Stimulated activated CD4-positive, alpha-beta T cell treated with anti-CD3 and anti-CD28 coated beads, TNF-alpha, amount 100 ng/mL, for 1 hour (primary cell): ENCODE measurements at places on chromosomes 7 and 10.

- no peak for DNase-seq
Measured at GRCh38 chr7:47939425-47940036, 8.7 kb downstream of the PKD1L1 start.

DNA sequence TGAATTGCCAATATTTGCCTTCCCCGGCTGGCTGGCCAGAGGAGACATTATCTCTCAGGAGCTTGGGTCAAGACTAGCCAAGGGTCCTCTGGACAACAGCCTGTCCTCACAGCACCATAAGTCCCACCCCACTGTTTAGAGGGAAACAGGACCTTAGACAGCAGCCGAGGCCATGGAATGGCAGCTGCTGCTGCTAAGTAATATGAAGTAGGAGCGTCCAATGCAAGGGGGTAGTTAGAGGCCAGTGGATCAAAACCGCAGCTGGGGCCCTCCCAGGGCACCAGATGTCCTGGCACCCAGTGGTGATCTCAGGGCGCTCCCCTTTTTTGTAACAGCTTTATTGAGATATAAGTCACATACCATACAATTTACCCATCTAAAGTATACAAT lies 12.9 kb upstream of the KCP start:
- no peak for DNase-seq

- no peak for DNase-seq
Measured at GRCh38 chr10:78807504-78808203, 261.1 kb upstream of the ZMIZ1 start.

- no peak for DNase-seq
Measured at GRCh38 chr7:84261509-84261908, 66.9 kb upstream of the SEMA3A start.

- no peak for DNase-seq
Measured at GRCh38 chr10:28256776-28257175, 46.1 kb downstream of the MPP7 start.

- no peak for DNase-seq
Measured at GRCh38 chr7:18357691-18358090, 137.9 kb upstream of the HDAC9 start.

- DNase-seq: no peak
Measured at GRCh38 chr7:69516238-69516820, 81.9 kb upstream of the AUTS2 start.

- DNase-seq: no peak
Measured at GRCh38 chr10:49314806-49315205, 15.8 kb downstream of the C10orf71 start.

- no peak for DNase-seq
Measured at GRCh38 chr10:84766923-84767322, 438.5 kb downstream of the CCSER2 start.

- no peak for DNase-seq
Measured at GRCh38 chr10:3709456-3710060, 75.5 kb downstream of the KLF6 start.

DNA sequence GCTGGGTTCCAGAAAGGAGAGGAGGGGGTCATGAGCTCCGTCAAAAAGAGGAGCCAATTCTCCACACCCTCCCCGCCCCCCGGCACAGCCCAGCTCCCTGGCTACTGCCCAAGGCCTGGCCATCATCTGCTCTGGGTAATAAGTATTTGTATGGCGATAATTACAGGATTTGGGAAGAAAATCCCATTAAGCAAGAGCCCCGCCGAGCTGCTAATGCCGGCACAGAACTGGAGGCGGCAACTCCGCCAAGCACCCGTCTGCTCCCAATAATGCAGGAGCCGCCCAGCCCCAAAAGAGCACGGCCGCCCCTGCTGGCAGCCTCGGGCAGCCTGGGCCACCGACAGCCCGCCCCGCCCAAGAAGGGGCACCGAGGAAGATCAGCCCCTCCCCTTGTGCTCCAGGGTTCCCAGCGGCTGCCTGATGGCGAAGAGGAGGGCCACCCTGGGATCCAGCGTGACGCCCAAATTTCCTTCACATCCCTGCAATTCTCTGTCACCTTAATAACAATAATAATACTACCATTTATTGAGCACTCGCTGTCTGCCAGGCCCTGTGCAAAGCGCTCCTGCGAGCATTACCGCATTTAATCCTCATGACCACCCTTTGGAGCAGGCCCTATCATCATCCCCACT lies 5.9 kb downstream of the SLIT1 start:
- DNase-seq: no peak

DNA sequence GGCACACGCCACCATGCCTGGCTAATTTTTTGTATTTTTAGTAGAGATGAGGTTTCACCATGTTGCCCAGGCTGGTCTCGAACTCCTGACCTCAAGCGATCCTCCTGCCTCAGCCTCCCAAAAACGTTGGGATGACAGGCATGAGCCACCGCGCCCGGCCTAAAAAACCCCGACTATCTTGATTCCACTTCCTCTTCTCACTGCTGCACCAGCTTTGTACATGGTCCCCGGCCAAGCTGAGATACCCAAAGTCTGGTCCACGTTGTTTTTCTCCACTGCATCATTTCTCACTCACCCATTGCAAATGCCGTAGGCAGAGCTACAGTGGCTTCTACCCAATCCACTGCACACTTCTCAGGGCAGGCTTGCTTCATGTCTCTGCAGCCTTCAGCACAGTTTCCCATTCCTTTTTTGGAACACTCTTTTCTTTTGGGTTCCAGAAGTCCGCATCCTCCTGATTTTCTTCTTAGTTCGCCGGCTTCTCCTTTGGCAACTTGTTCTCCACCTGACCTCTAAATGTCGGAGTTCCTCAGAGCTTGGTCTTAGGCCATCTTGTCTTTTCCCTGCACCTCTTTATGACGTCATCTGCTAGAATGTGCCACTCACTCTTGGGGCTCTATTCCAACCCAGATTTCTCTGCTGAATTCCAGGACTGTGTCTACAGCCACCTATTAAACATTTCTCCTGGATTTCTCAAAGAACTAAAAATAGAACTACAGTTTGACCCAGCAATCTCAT lies 6.0 kb upstream of the GNB2 start:
- DNase-seq: no peak

DNA sequence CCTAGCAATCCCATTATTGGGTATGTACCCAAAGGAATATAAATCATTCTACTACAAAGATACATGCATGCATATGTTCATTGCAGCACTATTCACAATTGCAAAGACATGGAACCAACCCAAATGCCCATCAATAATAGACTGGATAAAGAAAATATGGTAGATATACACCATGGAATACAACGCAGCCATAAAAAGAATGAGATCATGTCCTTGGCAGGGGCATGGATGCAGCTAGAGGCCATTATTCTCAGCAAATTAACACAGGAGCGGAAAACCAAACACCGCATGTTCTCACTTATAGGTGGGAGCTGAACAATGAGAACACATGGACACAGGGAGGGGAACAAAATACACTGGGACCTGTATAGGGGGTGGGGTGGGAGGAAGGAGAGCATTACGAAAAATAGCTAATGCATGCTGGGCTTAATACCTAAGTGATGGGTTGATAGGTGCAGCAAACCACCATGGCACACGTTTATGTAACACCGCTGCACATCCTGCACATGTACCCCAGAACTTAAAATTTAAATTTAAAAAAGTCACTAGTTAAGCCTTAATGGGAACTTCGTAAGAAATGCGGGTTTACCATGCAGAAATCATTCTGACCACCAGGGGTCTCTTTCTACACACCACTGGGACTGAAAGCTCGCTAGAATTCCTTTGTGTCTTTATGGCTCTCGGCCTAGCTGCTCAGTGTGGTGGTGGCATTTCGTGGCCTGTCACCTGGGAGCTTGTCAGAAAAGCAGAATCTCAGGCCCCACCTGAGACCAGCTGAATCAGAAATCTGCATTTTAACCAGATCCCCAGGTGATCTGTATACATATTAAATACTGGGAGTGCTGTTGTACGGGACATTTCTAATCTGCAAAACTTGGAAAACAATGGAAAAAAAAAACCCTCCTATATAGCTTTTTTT lies 9.5 kb downstream of the ANKRD1 start:
- DNase-seq: no peak

GRCh38 chr7:91999631-92000565 lies 59.2 kb downstream of the AKAP9 start:
- DNase-seq: no peak

GRCh38 chr10:102773986-102774385 lies 30.2 kb downstream of the WBP1L start:
- DNase-seq: no peak

- no peak for DNase-seq
Measured at GRCh38 chr7:13035233-13035632, 347.8 kb downstream of the ARL4A start.

- DNase-seq: no peak
Measured at GRCh38 chr10:13993169-13993568, 337.6 kb downstream of the FRMD4A start.

- DNase-seq: no peak
Measured at GRCh38 chr7:34299066-34299465, 359.0 kb upstream of the NPSR1 start.

DNA sequence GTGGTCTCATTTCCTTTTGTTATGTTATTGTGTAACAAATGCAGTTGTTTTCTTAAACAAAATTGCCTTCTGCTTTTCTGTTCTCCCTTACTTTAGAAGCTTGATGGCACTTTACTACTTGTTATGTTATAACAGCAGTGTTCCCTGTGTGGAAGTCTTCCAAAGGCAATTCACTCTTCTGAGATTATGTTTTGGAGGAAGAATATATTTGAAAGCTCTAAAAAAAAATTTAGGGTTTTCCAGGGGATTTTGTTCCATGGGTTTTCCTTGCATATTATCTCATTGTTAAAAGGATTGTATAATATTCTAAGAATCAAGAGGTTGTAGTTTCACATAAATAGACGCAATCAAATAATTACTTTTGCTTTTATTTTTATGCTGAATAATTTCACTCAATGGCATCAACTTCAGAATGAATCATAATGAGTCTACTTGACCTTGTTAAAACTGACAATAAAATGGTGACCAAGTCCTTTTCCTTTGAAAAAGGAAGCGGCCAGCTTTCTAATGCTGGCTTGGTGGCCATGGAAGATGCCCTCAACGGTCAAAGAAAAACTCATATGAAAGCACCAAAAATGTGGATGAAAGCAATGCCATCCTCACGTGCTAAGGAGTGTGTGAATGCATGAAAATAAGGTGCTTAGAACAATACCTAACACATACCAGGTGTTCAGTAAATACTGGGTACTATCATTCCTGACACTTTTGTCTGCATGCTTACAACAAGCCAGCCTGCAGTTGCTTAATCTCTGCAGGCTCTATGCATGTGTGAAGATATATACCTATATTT lies 92.4 kb upstream of the KLF6 start:
- DNase-seq: no peak

DNA sequence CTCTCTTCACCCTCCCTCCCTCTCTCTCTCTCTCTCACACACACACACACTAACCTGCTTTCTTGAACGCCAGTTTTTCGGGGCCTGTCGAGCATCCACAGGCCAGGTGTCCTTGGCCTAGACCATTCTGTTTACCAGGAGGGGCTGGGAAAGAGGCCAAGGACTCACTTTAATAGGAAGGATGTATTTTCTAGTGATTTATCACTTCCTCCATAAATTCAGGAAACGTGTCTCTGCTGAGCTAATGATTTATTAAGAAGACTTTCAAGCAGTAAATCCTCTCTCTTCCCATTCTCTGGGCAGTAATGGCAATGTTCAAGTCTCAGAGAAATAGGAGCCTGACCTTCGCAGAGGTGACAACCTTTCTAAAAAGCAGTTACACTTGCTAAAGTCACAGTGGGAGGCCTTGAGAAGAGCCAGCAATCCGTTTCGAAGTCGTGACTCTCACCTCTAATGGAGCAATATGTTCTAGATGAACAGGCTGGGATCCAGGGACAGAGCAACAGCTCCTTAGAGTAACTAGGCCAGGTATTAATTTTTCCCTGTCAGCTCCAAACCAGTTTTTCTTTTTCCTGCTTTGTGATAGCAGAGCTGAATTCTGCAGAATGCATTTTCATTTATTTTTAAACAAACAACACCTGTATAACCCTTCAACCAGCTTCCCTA lies 1357.5 kb upstream of the SORCS1 start:
- DNase-seq: no peak

GRCh38 chr10:48300556-48300955 lies 5.9 kb upstream of the MAPK8 start:
- no peak for DNase-seq

DNA sequence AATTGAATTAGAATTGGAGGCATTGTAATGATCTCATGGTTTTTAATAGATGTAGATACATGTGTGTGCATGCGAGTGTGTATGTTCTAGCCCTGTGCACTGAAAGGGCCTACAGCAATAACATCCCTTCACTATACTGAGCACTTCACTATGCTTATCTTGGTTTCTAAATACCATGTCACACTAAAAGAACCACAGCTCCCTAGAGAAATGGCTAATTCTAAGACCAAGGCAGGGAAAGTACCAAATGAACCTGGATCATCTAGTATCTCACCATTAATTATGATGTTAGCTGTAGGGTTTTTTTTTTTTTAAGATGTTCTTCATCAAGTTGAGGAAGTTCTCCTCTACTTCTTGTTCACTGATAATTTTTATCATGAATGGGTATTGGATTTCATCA lies 55.1 kb downstream of the HECTD2 start:
- no peak for DNase-seq

GRCh38 chr7:108459922-108460551 lies 3.8 kb upstream of the NRCAM start:
- DNase-seq: no peak

DNA sequence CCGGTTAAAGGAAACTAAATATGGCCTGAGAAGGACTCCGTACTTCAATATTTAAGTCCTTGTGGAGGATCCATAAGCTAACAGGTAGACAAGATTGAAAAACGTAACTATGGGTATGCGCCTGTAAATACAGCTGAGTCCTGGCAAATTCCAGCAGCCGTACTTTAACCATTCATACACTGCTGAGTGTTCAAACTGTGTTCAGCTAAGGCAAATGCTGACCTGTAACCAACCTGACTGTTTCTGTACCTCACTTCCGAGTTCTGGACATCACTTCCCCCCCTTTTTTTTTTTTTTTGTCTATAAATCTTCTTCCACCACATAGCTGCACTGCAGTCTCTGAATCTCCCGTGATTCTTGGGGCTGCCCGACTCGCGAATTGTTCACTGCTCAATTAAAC lies 69.1 kb downstream of the SRPK2 start:
- DNase-seq: no peak

- no peak for DNase-seq
Measured at GRCh38 chr7:65912237-65912636, 39.4 kb downstream of the VKORC1L1 start.

GRCh38 chr7:11516328-11516727 lies 315.7 kb downstream of the THSD7A start:
- no peak for DNase-seq

DNA sequence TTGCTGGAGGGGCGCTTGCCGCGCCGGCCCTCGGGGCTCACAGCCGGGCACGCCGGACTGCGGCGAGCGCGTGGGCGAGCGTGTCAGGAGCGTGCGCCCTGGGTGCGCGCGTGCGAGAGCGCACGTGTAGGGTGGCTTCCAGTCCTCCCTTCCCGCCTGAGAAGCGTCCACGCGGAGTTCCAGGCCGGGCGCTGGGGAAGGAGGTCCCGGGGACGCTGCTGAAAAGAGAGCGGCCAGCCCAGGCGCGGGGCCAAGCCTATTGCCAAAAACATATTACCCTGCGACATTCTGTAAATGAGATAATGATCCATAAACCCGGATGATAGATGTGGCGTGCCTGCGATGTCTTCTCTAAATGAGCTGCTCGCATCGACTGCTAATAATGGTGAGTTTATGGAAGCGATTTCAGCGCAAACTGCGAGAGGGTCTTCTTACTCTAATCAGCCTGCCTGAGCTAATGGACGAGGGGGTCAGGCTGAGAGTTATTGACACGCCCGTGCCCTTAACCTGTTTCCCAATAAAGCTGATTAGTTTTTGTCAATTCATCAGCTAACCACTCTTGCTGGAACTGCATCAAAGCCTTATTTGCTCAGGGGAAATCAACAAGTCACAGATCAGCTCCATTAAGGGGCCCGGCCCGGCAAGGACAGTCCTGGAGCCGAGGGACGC lies 8.0 kb upstream of the MNX1 start:
- DNase-seq: no peak
